ELF-1 (cell line): ENCODE measurements at places on chromosomes 4 and X.

DNA sequence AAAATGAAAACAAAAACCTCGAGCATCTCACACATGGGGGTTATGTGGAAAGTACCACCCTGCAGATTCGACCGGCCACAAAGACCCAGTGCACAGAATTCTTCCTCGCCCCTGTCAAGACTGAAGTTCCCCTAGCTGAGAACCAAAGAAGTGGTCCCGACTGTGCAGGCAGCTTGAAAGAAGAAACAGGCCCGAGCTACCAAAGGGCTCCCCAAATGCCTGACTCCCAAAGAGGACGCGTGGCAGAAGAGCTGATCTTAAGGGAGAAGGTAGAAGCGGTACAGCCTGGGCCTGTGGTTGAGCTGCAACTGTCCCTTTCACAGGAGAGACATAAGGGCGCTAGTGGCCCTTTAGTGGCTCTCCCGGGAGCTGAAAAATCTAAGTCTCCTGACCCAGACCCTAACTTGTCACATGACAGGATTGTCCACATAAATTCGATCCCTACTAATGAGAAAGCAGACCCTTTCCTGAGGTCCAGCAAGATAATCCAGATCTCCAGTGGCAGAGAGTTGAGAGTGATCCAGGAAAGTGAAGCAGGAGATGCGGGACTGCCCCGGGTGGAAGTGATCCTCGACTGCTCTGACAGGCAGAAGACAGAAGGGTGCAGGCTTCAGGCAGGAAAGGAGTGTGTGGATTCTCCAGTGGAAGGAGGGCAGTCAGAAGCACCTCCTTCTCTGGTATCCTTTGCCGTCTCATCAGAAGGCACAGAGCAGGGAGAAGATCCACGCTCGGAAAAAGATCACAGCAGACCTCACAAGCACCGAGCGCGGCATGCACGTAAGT, 108.8 kb upstream of the MYOZ2 start:
- DNase-seq = no peak

DNA sequence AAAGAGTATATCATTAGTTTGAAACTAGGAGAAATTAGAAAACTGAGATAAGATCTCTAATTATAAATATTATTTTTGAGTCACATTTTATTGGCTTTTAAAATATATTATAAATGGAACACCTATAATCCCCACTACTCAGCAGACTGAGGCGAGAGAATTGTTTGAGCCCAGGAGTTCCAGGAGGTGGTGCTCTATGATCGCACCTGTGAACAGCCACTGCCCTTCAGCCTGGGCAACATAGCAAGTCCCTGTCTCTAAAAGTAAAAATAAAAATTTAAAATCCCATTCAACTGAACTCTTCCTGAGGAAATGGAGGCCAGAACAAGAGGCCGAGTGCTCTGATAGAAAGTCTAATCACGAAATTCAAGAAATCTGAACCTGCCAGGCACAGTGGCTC, 6.3 kb upstream of the C4orf36 start:
- peak; percentile 32 for DNase-seq

- DNase-seq = peak; percentile 93
These were observed 34.3 kb downstream of the HMX1 start for GRCh38 chr4:8837181-8837841.

DNA sequence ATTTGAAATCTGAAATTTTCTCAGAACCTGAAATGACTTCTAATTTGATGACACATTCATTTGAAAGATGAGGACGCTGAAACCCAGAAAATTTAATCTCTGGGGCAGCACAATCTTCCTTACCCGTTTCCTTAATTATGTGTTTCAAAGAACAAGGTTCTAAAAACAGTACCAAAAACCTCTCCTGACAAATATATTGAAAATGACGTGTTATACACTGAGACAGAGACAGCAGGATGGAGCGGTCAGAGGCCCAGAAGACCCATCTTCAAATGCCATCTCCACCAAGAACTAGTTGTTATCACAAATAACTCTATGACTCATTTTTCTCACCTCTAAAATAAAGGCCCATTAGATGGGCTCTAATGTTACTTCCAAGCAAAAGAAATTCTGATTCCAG, 177.3 kb downstream of the NSUN7 start:
- DNase-seq = no peak

GRCh38 chrX:11056322-11057176, 54.6 kb upstream of the HCCS start:
- no peak for DNase-seq

GRCh38 chr4:187042251-187042650, 318.6 kb upstream of the FAT1 start:
- no peak for DNase-seq

DNA sequence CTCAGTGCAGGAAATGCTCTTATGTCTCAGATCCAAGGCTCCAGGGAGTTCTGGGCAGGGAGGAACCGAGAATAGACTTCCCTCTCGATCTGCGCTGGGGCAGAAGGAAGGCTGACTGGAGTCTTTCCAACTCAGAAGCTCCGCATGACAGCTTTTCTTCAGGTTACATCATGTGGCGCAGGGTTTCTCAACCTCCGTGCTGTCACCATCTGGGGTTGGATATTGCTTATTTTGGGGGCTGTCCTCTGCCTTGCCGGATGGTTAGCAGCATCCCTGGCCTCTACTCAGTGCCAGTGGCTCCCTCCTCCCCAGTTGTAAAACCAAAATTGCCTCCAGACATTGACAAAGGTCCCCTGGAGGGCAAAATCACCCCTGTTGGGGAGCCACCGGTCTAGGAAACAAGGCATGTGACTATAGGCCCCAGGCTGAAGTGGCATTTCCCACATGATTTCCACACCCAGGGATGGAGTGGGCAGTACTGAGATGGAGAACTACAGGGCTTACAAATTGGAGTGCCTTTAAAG, 21.4 kb downstream of the REELD1 start:
- no peak for DNase-seq
